Stimulated activated CD4-positive, alpha-beta T cell treated with anti-CD3 and anti-CD28 coated beads, TNF-alpha, amount 100 ng/mL, for 1 hour (primary cell): ENCODE measurements at places on chromosomes 6 and 20.

GRCh38 chr20:46357030-46357514, 48.8 kb upstream of the CDH22 start:
- no peak for DNase-seq

DNA sequence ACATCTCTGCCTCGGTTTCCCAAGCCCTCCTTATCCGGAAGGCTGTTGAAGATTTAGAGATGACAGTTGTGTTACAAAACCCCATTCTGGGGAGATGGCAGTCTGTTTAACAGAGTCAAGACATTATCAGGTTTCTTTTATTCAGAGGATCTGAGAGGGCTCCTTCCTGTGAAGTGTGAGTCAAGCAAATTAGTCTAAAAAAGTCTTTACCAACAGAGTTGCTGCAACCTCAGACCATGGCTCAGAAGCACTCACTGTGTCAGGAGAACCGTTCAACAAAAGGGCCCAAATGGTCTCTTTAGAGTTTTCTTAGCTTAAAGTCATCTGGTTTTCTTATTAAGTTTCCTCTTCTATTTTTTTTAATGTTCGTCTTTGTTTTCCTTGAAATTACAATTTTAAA, 717.8 kb downstream of the EPM2A start:
- no peak for DNase-seq

GRCh38 chr6:5481033-5481432, 219.7 kb downstream of the FARS2 start:
- DNase-seq = no peak

- no peak for DNase-seq
Observed at GRCh38 chr6:47207261-47207660, 102.4 kb downstream of the TNFRSF21 start.

GRCh38 chr6:108694816-108695215, 134.1 kb downstream of the FOXO3 start:
- no peak for DNase-seq

DNA sequence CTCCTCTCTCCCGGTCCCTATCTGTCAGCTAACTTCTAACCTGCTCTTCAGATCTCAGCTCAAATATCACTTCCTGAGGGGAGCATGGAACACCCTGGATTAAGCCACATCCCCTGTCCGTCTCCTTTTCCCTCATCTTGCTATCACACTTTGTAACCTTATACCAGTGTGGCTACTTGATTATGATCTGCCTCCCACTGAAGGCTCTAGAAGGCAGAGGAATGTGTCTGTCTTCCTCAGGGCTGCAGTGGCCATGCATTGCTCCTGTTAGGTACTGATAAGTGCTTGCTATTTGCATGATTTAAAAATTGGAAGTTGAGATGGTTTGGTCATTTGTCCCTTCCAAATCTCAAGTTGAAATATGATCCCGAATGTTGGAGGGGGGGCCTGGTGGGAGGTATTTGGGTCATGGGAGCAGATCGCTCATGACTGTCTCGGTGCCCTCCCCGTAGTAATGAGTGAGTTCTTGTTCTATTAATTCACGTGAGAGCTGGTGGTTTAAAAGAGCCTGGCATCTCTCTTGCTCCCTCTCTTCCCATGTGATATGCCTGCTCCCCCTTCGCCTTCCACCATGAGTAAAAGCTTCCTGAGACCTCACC, 71.4 kb downstream of the PLCB4 start:
- DNase-seq = no peak

DNA sequence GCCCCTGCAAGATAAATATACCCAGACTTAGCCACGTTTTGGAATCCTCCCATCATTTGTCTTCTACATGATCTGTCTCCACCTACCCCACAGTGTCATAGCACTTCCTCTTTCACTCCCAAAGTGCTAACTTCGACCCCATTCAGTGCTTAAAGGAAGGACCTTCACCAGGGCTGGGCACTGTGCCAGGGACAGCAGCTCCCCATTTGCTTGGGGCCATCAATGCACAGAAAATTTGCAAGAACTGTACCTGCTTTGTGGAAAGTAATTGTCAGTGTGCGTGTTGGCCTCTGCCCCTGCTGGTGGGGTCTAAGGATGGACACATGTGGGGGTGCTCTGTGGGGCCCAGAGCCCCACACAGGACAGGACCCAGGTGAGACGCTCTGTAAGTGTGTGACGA, 5.2 kb upstream of the BPIFA2 start:
- no peak for DNase-seq

GRCh38 chr20:17624070-17624469, 54.2 kb downstream of the DSTN start:
- no peak for DNase-seq

DNA sequence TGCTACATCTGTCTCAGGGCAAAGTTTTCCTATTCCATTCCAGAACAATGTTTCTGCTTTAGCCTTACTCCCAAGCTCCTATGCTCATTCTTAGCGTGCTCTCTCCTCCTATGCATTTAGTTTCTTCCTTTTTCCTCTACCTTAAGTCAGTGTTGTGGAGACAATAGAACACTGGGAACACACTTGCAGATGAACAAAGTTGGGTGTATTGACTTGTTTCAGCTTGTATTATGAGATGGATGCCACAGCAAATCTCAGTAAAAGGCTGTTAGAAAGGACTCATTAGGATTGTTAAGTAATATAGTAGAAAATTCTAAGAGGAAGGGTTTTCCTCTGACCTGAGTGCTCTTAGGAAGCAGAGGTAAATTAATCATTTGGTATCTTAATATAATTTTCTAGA, 48.4 kb downstream of the BMP5 start:
- no peak for DNase-seq

DNA sequence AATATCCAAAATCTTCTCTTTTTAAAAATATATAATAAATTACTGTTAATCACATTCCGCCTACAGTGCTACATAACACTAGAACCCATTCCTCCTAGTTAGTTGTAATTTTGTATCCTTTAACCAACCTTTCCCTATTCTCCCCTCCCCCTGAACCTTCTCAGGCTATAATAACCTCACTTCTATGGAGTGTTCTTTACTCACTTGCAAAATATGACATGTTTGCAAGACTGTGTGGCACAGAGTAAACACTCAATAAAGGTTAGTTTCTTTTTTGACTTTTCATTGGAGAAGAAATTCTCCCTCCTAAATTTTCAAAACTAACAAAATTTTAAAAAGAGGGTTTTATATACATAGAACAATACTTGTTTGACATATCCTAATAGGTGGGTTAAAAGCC, 147.0 kb downstream of the FOXA2 start:
- no peak for DNase-seq

GRCh38 chr6:12304487-12304886, 14.3 kb downstream of the EDN1 start:
- no peak for DNase-seq

DNA sequence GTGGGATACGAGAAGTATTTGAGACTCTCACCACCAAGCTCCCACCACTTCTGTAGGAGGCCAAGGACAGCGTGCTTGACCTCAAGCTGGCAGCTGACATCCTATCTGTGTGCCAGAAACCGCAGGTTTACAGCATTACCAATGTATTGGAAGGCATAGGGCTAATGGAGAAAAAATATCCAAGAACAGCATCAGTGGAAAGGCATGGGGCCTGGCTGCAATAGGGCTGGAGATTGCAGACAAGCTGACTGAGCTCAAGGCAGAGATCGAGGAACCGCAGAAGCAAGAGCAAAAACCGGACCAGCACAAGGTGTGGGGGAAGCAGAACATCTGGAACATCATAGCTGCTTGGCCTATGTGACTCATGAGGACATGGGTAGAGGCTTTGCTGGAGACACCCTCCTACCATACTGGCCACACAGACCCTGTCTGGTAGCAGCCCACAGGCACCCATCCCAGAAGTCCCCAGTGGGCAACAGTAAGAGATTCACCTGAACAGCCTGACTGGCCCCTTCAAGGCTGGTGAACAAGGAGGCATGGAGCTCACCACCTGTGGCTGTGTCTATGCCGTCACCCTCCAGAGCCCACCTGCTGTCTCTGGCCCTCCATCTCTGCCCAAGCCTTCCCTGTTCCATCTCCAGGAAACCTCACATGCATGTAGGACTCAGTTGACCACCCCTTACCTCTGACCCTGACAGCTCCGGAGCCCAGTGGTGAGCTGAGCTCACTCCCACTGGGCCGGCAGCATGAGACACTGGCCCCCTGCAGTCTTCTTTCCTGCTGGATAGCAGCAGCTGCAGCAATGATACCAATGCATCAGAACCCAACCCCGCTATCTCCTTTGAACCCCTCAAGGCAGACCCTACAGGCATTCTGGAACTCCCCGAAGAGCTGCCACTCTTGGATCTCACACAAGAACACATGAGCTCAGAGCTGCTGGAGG, 171.1 kb downstream of the KIF6 start:
- DNase-seq = no peak

GRCh38 chr6:146997062-146997461, 207.2 kb upstream of the STXBP5 start:
- DNase-seq = no peak

GRCh38 chr6:111478064-111478476, 4.9 kb downstream of the REV3L start:
- no peak for DNase-seq

DNA sequence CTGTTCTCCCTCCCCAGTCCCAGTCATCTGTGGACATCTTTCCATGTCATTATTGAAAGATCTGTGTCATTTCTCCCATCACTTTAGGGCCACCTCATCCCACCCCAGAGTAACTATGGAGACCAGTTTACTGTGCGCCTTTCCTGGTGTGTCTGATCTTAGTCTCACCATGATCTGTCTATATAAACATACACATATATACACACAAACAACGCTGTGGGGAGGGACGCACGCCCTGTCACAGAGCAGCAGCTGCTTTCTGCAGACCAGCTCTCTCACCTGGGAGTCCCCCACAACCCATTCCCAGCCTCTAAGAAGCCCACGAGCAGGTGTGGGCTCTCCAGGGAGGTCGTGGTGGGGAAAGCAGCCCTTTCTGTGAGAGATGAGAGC, 68.1 kb upstream of the TOX2 start:
- no peak for DNase-seq

DNA sequence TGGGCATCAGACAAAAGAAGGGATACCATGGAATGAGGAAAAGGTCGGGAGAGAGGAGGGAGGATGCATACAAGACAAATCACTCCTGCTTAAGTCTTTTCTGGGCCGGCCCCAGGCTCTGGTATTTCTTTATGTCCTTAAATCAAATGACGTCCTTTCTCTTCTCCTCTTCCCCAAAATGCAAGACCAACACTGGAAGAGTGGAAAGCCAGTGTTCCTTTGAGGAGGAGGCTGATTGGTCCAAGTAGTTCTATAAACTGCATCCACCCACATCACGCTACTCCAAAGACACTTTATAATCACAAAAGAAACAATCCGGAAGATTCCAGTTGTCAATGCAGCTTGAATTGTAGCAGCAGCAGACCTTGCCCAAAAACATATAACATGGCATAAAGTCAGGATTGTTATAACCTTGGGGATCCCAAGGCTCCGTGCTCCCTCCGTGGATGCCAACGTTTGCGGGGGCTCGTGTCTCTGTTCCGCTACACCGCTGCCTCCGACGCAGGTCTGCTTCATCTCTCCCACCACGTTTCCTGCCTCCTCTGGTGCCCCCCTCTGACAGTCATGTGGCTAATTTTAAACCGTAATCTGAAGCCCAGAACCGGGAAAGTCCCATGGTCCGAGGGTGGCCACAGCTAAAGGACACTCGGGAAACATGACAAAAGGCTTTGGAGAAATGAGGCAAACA, 47.1 kb downstream of the MCUR1 start:
- peak; percentile 12 for DNase-seq

- no peak for DNase-seq
Observed at GRCh38 chr6:15682965-15683822, 20.4 kb upstream of the DTNBP1 start.

- no peak for DNase-seq
Observed at GRCh38 chr6:158242071-158242606, 70.1 kb upstream of the TULP4 start.

DNA sequence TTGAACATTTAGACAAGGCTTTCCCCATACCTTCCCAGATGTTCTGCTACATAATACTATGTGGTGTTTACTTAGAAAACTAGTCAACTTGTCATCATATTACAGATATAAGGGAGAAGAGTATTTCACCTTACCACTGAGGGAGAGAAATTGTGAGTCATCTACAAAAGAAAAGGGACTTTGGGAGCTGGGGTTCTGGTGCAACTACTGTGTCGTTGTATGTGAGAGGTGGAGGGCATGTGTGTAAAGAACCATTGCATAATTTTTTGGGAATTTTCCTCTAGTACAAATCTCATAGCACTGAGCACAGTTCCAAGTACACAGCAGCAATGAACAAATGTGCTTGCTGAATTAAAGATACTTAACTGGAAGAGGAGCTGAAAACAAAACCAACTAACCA, 665.6 kb downstream of the DHX35 start:
- DNase-seq = no peak

DNA sequence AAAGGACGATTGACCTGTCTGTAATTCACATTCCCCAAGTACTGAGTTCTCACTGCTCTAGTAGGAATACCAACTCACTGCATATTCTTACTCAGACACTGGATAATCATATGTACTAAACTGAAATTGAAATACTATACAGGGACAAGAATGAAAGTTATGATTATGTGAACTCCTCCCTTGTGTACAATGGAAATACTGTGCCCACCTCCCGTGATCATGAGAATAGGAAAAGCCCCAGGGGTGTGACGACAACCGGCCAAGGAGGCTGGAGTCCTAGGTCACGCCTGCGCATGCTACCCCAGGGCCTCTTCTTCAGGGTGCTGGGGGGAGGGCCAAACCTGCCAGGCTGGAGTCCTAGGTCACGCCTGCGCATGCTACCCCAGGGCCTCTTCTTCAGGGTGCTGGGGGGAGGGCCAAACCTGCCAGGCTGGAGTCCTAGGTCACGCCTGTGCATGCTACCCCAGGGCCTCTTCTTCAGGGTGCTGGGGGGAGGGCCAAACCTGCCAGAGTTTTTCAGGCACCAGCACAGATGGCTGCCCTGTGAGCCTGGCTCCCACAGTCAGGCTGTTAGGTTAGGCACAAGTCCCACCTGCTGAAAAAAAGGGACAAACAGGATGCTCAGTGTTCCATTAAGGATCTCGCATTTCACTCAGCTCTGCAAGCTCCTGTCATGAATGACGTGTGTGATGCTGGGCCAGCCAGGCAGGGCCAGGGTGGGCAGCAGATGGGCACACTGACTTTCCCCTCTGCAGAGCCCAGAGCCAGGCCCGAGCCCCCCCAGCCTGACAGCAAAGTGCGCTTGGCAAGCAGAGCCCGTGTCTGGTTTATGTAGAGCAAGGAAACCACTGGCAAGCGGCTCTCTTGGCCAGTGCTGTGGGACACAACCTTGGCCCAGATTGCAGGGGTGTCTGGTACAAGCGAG, 107.7 kb downstream of the FOXF2 start:
- no peak for DNase-seq

DNA sequence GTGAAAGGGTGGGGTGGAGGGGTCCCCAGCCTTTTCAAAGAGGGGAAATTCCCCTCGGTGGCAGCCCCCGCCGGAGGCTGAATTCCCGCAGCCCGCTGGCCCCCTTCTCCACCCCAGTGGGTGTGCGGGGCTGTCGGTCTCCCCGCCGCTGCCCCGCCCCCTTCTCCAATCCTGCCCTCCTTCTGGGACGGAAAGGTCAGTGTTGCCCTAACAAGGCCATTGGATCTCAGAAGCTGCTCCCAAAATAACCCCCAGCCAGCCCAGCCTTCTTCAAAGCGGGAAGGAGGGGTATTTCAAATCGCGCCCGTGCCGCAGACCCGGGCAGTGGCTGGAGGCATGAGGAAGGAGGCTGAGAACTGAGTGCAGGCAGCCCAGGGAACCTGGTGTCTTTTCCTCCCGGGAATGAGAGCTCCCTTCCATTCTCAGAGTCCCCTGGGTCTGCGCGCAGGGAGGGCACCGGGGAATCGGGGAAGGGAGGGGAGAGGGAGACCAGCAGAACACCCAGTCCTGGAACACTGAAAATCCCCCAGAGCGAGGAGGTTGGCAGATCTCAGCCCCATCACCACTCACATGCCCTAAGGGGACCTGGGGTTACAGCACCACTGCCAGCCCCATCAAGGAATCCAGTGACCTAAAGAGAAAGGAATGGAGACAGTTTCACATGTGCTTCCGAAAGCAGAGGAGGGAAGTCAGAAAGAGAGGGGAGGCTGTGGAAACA, at the start of gene JPH2:
TSS of gene JPH2 (minus strand) at position 135 of the 718 bp plus-strand sequence. CDS start 483 bp downstream, outside the sequence.
- no peak for DNase-seq
